ENCODE measurements at places on chromosomes 5 and 9.

- no peak for DNase-seq
These were observed 205.6 kb upstream of the ADAMTSL1 start for GRCh38 chr9:18268381-18268780.

DNA sequence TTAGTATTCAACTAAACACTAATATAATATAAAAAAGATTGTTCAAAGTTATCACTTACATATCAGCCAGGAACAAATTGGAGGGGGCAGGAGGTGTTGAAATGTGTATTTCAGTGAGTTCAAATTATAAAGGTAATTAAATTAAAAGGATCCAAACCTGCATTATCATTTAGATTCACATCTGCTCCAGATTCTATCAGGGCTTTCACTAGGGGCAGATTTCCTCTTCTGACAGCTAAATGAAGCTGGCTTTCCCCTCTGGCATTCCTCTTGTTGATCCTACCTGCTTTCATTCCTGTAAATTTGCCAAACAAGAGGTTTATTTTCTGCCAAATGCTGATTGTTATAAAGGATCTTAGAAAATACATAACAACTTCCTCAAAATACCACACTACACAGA is 86.3 kb upstream of the GCNT4 start:
- DNase-seq = no peak

DNA sequence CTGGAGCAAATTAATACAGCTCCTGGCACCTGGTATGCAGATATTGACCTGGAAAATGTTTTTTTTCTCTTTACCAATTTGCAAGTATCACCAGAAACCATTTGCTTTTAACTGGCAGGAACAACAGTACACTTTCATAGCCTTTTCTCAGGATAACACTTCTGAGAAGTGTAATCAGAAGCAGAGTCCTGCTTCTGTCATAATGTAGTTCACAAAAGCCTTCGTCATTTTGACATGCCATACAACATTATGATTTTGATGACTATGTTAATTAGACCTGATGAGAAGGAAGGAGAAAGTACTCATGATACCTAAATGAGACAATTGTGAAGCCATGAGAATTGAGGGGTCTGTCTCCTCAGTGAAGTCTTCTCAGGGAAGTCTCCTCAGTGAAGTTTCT is 41.1 kb upstream of the CARTPT start:
- DNase-seq = no peak

GRCh38 chr9:36797471-36798220 is 225.0 kb downstream of the MELK start:
- no peak for DNase-seq

Measured in midbrain (tissue), 1 donor.